ENCODE measurements at places on chromosomes 3 and 15.
A peak's percentile ranks its signal among the peaks of the same experiment; 100 is the strongest.

- no peak for DNase-seq
These were observed 84.0 kb upstream of the ACKR4 start for GRCh38 chr3:132513057-132513456.

- DNase-seq: no peak
These were observed 32.3 kb downstream of the CASR start for GRCh38 chr3:122215592-122216298.

DNA sequence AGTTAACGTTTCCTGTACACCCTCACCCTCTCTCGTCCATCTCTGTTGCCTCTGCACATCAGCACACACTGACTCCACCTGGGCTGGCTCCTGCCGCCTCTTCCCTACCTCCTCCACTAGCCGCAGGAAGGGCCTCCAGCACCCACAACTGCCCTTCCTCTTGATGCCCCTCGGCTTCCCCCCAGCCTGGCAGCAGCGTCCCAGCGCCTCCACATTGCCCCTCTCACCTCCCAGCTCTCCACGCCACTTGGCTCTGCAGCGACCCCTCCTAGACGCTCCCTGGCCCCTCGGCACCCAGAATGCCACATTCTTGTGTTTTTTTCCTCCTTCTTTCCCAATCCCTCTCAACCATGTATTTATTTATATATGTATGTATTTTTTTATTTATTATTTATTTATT, 73.6 kb downstream of the ST8SIA2 start:
- DNase-seq: no peak

GRCh38 chr15:75200765-75201615, 692 bp upstream of the C15orf39 start:
- no peak for DNase-seq

DNA sequence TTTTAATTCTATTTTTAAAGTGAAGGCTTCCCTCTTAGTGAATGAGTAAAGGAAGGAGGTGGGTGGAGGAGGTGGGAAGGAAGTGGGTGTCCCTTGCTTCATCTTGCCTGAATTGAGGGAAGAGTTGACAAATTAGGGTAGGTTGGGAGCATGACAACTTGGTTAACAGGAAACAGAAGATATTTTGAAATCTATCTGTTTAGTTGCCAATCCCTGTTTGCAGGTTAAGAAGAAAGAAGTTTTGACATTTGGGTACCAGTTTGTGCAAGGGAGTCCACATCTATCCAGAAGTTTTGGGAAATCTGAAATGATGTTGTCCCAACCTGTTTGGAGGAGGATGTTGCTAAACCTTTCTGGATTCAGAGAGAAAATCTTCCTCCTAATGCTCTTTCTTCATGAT, 204.1 kb upstream of the SUCLG2 start:
- no peak for DNase-seq

- peak; percentile 66 for DNase-seq
These were observed 871 bp downstream of the MAP1A start for GRCh38 chr15:43518197-43518761.

- DNase-seq: peak; percentile 74
These were observed 28.4 kb downstream of the CPN2 start for GRCh38 chr3:194322678-194323211.

GRCh38 chr3:128402319-128402718, 64.4 kb downstream of the DNAJB8 start:
- DNase-seq: no peak

GRCh38 chr15:63544258-63545026, 40.0 kb downstream of the USP3 start:
- no peak for DNase-seq

DNA sequence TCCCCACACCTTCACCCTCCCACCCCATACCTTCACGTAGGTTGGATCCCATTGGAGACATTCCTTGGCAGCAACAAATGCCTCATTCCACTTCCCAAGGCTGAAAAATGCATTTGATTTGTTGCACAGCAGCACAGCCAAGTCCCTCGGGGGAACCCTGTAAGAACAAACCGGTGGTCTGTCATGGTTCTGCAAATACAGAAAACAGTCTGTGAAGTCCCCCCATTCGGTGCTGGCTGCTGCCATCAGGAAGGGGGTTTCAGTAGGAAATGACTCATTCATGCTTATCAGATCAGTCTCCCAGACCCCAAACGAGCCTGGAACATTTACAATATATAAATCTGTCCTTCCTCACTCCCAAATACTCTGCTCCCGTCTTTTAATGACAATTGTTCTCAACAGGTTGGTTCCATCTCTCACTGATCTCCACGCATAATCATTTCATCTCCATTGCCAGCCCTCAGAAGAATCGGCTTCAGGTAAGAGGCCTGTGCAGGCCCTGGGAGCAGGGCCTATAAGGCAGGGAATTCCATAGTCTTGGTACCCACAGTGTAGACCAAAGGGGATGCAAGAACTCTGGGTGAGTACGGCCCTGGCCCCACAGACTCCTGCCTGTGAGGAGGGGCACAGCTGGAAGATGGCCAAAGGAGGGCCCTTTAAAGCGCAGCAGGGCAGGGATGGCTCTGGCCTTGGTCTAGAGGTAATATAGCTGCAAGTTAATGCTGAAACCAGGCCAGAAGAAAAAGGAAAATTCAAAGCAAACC, 41.6 kb downstream of the TRANK1 start:
- no peak for DNase-seq

DNA sequence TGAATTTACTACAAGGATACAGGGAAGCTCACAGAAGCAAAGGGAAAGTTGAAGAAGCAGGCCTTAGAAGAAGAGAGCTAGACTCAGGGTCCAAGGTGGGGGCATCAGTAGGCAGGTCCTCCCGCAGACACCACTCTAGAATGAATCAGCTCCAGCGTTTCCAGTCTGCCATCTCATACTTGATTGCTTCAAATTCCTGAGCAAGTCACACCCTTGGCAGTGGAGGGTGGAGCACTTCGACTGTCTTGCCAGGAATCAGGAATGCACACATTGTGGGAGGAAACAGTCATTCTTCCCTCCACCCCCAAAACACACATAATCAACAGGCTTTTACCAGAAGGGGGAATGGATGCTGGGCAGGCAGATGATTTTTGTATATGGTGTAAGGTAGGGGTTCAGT, 78.5 kb downstream of the CHCHD6 start:
- DNase-seq: peak; percentile 98

- DNase-seq: no peak
These were observed 260.7 kb downstream of the OPA1 start for GRCh38 chr3:193853511-193854219.

DNA sequence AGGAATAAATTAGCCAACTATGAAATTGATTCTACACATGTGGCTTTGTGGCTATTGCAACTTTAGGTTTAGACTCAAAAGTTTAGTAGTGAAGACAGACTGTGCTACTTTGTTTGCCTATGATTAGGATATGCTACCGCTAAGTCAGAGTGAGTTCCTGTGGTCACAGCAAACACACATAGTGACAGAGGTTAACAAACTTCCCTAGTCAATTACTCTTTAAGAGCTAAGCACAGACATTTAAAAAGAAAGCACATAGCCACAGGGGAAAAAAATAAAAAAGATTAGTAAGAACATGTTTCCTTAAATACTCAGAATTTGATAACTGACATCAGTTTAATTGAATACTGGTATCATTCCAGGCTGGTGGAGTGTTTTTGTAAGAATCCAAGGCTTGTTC, 207.1 kb downstream of the GBE1 start:
- DNase-seq: peak; percentile 50

DNA sequence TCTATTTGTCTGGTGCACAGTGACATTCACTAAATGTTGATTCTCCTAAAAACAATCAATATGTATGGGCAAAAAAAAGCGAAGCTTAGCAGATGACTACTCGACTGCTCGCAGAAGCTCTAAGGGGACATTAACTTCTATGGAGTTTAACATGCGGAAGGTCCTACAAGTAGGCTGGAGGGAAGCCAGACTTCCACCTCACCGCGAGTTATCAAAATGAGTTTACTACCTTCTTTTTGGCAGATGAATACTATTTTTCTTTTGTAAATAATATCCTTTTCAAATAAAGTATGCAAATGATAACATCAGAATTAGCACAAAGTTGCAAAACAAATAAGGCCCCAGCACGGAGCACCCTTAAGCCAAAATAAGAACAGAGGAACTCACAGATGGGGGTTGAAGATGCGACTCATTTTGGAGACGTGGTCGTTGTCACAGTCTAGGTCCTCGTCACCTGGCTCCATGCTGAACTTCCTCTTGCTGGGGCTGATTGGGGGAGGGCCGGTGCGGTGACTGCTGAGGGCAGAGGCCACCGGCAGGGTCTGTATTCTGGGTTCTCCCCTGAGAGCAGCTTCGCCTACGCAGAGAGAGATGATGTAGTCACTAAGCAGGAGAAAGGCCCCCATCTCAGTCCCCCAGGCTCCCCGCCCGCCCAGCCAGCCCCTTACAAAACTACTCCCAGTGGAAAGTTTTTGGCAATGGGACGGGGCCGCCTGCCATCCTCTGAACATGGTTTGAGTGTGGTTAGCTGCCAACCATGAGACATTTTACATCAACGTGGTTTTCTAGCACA, 42.1 kb downstream of the VGLL4 start:
- peak; percentile 64 for DNase-seq

- DNase-seq: no peak
These were observed 344.3 kb downstream of the EDEM1 start for GRCh38 chr3:5531741-5532290.

DNA sequence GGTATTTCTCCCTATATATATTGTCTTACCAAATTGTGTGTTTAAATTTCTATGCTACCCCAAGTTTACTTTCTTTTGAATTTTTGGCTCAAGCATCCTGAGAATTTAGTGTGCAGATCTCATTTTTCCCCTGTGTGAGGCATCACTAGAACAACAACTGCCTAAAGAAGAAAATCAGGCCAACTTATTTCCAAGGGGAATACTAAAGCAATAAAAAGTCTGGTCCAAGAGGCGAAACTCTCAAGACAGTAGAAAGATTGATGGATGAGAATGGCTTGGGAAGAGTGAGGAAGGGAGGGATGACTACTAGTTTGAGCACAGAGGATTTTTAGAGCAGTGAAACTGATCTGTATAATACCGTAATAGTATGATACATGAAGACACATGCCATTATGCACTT, 86.3 kb upstream of the CFAP20DC start:
- DNase-seq: no peak

DNA sequence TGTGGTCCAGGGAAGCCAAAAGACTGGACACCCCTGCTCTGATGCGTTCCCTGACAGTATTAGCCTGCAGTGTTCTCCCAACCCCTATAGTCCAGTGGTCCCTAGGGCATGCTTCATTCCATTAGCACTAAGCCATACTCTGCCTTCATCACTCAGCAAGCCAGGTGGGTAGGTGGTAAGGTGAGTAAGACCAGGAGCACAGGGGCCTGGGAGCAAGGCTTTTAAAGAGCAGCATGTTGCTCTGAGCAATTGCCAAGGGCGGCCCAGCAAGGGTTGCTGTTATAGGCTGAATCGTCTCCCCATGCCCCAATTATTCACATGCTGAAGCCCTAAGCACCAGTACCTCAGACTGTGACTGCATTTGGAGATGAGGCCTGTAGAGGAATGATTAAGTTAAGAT, 11.0 kb downstream of the CXCR6 start:
- no peak for DNase-seq

DNA sequence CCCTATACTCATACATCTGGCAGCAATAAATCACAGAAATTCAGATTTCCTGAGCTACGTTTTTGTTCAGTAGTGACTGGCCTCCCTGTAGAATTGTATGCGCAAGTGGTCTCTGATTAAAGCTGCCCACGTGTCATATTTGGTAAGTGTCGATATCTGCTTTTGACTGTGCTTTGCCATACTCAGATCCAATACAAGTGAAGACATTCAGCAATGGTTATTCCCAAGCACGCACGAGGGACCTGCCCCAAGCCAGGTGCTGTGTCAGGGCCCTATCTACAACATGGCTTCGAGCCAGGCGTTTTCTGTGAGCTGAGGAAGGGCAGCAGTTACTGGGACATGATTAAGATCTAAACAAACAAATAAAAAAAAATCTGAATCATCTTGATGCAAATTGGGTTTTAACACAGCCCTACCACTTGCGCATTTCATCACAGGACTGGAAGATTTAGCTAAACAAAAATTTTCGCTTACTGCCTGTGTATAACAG, 47.2 kb upstream of the ICE2 start:
- DNase-seq: no peak

DNA sequence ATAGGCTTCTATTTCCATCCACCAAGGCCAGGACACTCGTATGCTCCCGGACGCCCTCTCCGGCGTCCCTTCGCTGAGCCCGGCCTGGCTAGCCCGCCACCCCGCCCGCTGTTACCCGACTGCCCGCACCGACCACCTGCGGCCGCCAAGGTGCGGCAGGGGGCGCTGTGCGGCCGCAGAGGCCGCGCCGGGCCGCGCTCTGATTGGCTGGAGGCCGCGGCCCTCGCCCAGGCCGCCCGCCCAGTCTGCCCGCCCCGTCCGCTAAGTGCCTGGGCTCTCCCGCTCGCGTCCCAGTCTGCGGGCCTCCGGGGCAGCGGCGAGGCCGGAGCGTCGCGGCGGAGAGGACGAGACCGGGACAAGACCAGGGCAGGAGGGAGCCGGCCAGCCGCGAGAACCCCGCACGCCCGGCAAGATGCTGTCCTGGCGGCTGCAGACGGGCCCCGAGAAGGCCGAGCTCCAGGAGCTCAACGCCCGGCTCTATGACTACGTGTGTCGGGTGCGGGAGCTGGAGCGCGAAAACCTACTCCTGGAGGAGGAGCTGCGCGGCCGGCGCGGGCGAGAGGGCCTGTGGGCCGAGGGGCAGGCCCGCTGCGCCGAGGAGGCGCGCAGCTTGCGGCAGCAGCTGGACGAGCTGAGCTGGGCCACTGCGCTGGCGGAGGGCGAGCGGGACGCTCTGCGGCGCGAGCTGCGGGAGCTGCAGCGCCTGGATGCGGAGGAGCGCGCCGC, at the start of gene SYNM:
TSS of gene SYNM (plus strand) at position 293 of the 726 bp plus-strand sequence. CDS start at position 413, 120 bp downstream.
- peak; percentile 80 for DNase-seq

DNA sequence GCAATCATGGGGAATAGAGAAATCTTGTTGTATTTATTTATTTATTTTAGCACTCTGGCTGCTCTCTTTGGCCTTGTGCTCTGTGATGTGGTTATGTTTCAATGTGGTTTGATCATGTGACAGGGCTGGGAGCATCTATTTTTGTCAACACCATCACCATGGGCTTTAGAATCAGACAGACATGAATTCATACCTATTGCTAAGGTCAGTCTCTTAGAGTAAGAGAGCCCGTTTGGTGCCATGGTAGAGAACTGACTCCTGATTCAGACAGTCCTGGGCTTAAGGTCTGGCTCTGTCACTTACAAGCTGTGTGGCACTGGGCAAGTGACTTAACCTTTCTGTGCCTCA, 157.0 kb downstream of the RYR3 start:
- no peak for DNase-seq

DNA sequence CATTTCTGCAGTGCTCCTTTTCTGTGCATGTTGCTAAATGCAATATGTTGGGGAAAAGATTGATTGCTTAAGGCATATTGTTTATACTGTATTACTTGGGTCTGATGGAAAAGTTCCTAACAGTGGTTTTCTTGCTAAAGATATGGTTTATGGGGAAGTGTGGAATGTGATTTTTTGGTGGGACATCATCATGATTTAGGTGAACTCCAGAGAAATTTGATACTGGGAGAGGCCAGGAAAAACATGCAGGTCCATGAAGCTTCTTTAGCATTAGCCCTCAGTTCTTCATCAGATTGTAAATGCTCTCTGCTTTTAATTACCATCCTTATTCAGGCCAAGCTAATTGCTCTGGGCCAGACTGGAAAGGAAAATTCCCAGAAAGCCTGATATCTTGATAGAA, 147.5 kb downstream of the LRTM1 start:
- DNase-seq: no peak
